A549 (cell line): ENCODE measurements at places on chromosomes 16 and 17.

GRCh38 chr16:71338193-71338592 lies 20.3 kb upstream of the CALB2 start:
- peak; percentile 64 for DNase-seq

- no peak for DNase-seq
Observed at GRCh38 chr17:29640981-29641642, 18.4 kb upstream of the CORO6 start.

GRCh38 chr17:26731005-26731921 lies 562.7 kb upstream of the WSB1 start:
- no peak for DNase-seq

DNA sequence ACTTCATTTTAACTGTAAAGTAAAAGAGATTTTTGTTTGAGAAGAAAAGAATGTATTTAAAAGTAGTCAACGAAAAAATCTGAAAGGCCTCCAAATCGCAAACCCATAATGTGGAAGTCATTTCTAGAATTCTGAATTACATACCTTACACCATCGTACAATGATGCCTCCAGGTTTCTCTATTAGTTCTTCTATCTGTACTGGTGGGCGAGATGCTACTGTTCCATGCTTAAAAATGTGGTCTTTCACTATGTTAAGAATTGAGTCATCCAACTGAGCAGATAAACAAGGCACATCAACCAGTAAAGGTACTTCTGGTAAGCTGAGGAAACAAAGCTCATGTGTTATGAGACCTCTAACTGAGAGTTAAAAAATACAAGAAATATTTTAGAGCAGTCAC lies 28.5 kb downstream of the CRLF3 start:
- DNase-seq: no peak

GRCh38 chr17:77802811-77803220 lies 155.7 kb upstream of the TNRC6C start:
- no peak for DNase-seq

DNA sequence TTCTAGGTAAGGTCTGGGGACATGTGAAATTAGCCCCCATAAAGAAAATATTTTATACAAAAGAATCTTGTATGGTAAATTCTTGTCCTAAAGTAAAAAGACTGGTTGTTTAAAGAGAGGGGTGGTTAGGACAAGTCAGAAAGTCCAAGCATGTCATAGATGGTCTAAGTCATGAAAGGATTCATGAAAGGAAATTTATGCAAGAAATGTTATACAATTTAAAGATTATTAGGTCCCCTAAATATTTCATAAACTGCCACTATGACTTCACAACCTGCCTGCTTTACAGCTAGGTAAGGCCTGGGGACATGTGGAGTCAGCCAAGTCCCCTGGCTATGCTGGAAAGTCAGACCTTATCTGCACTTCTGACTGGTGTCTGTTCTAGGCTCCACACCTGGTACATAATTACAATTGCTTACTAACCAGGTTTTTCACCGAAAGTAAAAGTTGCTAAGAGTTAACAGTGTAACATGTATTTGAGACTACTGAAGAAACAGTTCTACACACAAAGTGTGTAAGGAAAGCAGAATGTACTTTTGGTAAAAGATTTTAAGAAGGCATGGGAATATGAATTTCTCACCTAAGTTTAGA lies 17.0 kb downstream of the N4BP1 start:
- peak; percentile 51 for DNase-seq

DNA sequence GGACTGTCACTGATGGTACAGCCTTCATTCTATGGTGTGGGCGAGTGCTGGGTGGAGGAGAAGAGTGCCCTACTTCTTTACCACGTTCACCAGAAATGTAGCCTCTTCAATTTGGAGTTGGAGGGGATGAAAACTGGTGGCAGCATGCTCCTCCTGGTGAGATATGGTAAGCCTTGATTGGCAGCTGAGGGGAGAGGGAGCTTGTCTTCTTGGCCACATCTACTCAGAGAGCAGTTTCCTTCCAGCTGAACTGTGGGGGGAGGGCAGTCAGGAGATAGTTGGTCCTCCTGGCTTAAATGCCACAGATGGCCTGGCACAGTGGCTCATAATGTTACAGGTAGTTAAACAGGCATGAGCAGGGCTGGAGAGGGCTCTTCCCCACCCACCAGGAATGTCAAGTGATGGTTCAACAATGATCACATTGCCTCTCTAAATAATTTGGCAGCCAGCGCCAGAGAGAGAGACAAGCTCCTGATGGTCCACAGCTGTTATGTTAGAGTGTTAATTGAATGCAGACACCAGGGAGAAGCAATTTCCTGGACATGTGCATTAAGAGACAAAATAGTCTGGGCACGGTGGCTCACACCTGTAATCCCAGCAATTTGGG lies 9.0 kb upstream of the MAPK3 start:
- DNase-seq: no peak

DNA sequence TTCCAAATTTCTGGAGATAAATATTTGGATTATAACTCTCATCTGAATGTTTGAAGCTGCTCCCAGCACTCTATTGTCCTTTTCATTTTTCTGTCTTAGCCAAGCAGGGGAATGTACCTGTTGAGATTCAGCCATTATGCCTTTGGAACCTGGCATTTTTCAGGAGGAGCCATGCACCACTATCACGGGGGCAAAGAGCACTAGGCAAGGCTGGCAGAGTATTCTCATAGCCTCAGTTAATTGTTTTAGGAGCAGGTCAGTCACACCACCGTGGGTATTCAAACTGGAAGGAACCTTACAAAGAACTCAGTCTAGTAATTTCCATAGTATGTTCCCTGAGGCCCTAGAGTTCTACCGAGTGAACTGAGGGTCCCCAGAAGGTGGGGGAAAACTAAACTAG lies 348.9 kb downstream of the TMEM114 start:
- DNase-seq: no peak

DNA sequence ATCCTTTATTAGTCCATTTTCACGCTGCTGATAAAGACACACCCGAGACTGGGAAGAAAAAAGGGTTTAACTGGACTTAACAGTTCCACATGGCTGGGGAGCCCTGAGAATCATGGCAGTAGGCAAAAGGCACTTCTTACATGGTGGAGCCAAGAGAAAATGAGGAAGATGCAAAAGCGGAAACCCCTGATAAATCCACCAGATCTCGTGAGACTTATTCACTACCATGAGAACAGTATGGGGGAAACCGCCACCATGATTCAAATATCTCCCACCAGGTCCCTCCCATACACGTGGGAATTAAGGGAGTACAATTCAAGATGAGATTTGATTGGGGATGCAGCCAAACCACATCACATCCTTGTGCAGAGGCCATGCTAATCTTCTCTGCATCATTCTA lies 35.0 kb upstream of the BCAR1 start:
- no peak for DNase-seq

- DNase-seq: peak; percentile 70
Observed at GRCh38 chr16:3131755-3132377, 3.0 kb upstream of the ZNF213 start.

- no peak for DNase-seq
Observed at GRCh38 chr16:68781784-68782183, 44.7 kb downstream of the CDH1 start.

GRCh38 chr16:89458967-89459366 lies 31.4 kb downstream of the ANKRD11 start:
- DNase-seq: no peak

GRCh38 chr17:58376472-58377000 lies 24.5 kb upstream of the SUPT4H1 start:
- DNase-seq: no peak

GRCh38 chr17:28076144-28076543 lies 33.7 kb downstream of the NLK start:
- no peak for DNase-seq

- no peak for DNase-seq
Observed at GRCh38 chr17:72208832-72209231, 88.0 kb downstream of the SOX9 start.

DNA sequence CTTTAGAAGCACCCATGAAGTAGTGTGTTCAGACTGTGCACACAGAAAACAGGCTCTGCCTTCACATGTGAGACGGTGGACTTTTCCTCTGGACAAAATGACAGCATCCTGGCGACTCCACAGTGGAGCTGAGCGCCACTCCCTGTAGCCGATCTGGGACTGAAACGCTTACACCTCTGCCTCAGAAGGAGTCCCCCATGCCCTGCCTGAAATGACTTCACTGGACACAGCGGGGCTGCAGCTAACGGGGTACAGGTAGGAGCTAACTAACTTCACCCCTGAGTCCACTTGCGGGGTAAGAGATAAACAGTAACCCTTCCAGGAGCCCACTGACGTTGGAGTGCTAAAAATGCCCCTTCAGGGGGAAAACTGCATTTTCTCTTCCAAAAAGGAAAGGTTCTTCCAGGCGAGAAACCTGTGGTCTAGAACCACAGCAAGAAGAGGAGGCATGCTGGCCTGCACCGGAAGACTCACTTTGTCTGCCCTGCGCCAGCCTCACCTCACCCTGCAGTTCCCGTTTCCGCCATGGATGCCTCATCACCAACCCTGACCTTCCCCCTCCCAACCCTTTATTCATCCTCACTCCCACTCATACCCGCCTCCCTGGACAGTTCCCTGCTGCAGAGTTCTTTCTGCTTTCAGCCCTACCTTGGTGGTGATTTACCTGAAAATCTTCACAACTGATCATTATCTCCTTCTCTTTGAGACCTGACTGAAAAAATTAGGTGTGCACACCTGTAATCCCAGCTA lies 19.4 kb upstream of the ENDOV start:
- no peak for DNase-seq

DNA sequence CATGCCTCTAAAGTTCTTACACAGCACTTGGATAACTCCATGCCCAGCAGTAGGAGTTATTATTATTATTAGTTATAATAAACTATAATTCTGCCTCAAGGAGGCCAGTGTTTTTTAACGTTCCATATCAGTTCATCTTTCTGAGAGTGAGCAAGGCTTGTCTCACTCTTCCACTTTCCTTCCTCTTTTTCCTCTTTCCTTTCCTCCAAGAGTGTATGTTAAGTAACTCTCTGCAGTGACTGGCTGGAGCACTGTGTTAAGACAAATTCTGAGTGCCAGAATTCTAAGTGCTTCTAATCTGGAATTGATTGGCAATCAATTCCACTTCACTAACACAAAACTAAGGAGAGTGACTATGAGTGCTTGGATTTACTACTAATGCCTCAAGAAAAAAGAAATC lies 16.4 kb downstream of the CLEC19A start:
- DNase-seq: no peak

- no peak for DNase-seq
Observed at GRCh38 chr16:12330946-12331345, 354.4 kb downstream of the SNX29 start.

DNA sequence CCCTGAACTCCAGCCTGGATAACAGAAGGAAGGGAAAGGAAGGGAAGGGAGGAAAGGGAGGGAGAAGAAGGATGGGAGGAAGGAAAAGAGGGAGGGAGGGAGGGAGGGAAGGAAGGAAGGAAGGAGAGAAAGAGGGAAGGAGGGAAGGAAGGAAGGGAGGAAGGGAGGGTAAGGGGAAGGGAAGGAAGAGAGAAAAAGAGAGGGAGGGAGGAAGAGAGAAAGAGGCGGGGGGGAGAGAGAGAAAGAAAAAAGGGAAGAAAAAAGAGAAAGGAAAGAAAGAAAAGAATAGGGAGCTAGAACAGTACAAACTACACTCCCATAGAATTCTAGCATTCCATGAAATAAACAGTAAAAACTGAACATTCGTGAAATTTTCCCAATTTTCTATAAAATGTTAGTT lies 23.1 kb upstream of the TRIM37 start:
- no peak for DNase-seq

DNA sequence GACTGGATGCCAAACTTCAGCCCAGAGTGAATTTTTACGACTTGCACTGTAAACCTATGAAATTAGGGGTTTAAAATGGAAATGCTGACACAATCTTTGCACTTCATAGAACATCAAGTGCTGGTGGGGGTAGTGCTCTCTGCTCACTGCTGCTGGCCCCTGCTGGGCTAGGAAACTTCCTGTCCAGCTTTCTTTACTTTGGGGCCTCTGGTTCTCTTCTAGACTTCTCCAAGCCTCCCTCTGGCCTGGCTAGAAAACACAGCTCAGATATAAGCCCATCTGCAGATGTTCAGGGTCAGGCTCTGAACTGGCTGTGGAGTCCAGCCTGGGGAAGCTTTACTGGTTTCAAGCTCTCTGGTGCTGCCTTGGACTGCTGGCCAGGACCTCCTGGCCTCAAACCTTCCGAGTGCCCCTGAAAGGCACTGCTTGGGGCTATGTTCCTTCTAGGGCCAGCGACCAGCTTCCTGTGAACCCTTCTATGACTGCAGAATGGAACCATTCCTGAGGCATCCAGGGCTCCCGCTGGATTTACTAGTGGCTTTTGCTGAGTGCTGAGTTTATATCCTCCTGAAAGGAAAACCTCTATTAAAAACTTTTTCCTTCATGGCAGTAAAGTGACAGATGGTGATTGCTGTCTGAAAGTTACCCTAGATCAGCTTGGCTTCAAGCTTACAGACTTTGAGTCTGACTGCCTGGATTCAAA lies 59.4 kb downstream of the TBX4 start:
- no peak for DNase-seq

- DNase-seq: no peak
Observed at GRCh38 chr17:3828151-3828851, 17.7 kb downstream of the NCBP3 start.

- DNase-seq: peak; percentile 48
Observed at GRCh38 chr16:68590201-68590994, 51.3 kb downstream of the ZFP90 start.

DNA sequence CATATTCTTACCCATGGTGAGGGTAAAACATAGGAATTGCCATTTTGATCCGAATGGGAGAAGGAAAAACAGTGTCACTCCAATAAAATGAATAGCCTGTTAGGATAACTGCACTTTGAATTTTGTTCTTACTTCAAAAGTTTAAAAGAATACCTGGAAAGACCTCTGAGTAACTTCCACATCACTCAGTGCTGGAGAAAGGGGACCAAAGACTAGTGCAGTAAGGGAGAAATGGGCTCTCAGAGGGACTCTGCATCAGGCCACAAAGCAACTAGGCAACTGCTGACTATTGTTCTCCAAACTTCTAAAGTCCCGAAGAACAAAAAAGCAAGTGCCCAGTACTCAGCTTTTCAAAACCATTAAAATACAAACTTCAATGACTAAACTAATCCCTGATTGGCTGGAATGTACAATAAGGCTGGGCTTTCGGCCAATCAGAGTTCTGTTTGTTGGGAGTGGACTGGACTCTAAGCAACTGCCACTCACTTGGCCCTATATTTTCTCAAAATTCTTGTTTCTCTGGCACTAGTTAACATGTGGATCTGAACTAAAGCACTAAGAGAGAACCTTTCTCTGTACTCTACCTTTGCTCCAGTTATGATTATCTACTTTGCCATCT lies 6.2 kb downstream of the DNAJC7 start:
- peak; percentile 62 for DNase-seq

- DNase-seq: no peak
Observed at GRCh38 chr17:29914819-29915537, 15.1 kb downstream of the SSH2 start.

- no peak for DNase-seq
Observed at GRCh38 chr16:16120044-16120381, 103.3 kb downstream of the ABCC6 start.

GRCh38 chr17:50276588-50277356 lies 2.5 kb downstream of the TMEM92 start:
- DNase-seq: peak; percentile 51

GRCh38 chr16:11471548-11471947 lies 115.2 kb downstream of the LITAF start:
- no peak for DNase-seq

GRCh38 chr16:85750827-85751697 lies at the start of gene C16orf74:
Gene C16orf74, minus strand, starts transcription at chr16:85751096. Its CDS starts 15,879 bp downstream, at chr16:85735217.
- DNase-seq: peak; percentile 74

GRCh38 chr17:28902819-28903545 lies at the start of gene DHRS13:
Gene DHRS13, minus strand, starts transcription at chr17:28903079. Its CDS starts 135 bp downstream, at chr17:28902944.
- DNase-seq: peak; percentile 97

- no peak for DNase-seq
Observed at GRCh38 chr16:47719713-47720112, 258.6 kb downstream of the PHKB start.
